CD4-positive, alpha-beta T cell treated with Interleukin-15 for 1 hour (primary cell): ENCODE measurements at places on chromosomes 3 and 15.
A peak's percentile ranks its signal among the peaks of the same experiment; 100 is the strongest.

- peak; percentile 87 for DNase-seq
Measured at GRCh38 chr3:52144034-52144795, 10.0 kb downstream of the POC1A start.

- no peak for DNase-seq
Measured at GRCh38 chr3:12974819-12975218, 98.4 kb downstream of the IQSEC1 start.

DNA sequence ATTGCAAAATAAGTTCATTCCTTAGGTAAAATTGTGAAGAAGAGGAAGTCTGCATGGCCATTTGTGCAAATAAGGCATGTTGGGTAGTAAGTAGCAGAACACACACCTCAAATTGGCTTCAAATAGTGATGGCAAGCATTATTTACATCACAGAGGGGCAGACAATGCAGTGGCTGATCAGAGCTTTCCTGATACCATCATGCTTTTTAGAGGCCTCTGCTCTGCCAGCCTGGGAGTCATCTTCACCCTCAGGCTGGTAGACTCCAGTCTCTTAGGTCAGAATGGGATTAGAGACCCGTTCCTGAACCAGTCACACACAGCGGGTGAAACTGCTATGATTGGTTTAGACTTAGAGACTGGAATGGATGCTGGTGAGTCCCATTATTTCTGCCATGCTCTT lies 396.0 kb upstream of the MCTP2 start:
- DNase-seq: no peak

GRCh38 chr3:188431040-188431439 lies 277.1 kb downstream of the LPP start:
- DNase-seq: no peak

DNA sequence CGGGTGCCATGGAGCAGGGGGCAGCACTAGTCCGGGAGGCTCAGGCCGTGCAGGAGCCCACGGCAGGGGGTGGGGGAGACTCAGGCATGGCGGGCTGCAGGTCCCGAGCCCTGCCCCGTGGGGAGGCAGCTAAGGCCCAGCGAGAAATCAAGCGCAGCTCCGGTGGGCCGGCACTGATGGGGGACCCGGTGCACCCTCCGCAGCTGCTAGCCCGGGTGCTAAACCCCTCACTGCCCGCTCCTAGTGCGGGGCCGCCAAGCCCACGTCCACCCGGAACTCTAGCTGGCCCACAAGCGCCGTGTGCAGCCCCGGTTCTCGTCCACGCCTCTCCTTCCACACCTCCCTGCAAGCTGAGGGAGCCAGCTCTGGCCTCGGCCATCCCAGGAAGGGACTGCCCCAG lies 49.6 kb upstream of the SOX14 start:
- DNase-seq: no peak
